ENCODE measurements at places on chromosomes 2 and 18.

GRCh38 chr2:219327719-219328118 lies 4.8 kb downstream of the RESP18 start:
- no peak for DNase-seq

GRCh38 chr2:20619624-20620024 lies 31.3 kb downstream of the HS1BP3 start:
- no peak for DNase-seq

- DNase-seq: no peak
Observed at GRCh38 chr2:180991361-180991760, 11.0 kb downstream of the UBE2E3 start.

DNA sequence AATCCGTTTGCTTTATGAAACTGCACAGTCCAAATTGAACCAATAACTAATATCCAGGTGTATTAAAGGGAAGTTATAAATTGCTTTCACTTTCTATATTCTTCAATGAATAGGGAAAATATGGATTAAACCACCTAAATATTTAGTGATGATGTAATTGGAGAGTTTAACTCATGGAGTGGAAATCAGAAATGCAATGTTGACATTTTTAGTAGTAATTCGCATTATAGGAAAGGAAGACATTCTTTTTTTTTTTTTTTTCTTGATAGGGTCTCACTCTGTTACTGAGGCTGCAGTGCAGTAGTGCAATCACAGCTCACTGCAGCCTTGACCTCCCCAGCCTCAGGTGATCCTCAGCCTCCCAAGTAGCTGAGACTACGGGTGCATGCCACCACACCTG lies 321.9 kb downstream of the RNF144A start:
- DNase-seq: no peak

DNA sequence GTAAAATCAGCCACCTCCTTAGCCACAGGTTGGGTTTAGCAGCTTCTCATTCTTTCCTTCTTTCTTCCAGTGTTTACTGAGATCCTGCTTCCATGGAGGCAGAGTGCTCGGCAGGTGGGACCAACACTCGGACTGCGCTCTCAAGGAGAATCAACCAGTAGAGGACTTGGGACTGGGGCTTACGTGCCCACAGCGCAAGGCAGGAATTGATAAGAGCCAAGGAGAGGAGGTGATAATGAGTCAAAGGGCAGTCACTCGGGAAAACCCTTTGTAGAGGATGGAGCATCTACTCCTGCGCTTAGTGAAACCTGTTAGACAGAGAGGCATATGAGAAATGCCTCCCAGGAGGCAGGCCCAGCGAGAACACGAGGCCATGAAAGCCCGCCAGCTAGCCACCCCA lies 2.9 kb upstream of the MRO start:
- DNase-seq: no peak

DNA sequence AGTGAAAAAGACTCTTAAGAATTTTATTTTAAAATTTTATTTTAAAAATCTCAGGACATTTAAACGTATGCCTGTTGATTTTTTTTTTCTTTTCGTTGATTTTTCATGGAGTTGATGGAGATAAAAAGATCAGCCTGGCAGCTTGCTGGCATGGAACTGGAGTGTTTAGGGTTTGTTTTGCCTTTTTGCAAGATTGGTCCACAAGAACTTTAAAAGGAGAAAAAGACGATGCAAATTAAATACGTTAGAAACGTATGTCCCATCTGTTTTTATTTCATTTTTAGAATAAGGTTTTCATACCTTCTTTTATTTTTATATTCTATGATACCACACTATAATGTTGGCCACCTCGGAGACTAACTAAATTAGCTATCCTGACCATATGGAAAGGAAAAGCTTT lies 254.9 kb downstream of the ARHGAP15 start:
- no peak for DNase-seq

DNA sequence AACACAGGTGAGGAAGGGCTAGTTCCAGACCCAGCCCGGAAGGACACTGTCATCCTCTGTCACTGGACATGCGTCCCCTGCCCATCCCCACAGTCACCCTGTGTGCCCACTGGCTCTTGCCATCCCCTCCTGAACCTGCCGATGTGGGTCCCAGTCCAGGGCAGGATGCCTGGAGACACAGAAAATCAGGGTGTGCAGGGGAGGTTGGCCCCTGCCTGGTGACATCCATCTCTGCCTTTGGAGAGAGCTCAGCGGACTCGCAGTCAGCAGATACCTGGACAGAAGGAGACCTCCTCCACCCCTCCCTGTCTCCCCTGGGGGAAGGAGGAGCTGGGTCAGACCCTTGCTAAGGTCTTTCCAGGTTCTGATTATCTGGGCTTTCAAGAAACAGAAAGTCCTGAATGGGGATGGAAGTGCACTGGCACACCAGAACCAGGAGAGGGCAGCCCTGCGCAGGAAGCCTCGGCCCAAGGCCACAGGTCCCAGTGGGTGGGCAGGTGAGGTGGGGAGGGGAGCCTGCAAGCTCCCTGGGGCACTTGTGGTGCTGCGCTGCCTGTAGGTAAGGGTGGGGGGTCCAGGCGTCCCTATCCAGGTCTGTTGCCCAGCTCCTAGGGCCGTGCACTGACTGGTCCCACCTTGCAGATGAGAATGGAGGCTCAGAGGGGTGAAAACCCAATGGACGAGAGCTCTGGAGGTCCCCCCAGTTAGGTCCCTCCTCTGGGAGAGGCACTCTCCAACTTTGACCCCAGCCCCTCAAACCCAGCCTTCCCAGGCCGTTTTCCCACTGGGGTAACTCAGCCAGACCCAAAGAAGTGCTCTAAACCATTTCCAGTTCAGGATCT lies 9.7 kb upstream of the OTOS start:
- DNase-seq: no peak

DNA sequence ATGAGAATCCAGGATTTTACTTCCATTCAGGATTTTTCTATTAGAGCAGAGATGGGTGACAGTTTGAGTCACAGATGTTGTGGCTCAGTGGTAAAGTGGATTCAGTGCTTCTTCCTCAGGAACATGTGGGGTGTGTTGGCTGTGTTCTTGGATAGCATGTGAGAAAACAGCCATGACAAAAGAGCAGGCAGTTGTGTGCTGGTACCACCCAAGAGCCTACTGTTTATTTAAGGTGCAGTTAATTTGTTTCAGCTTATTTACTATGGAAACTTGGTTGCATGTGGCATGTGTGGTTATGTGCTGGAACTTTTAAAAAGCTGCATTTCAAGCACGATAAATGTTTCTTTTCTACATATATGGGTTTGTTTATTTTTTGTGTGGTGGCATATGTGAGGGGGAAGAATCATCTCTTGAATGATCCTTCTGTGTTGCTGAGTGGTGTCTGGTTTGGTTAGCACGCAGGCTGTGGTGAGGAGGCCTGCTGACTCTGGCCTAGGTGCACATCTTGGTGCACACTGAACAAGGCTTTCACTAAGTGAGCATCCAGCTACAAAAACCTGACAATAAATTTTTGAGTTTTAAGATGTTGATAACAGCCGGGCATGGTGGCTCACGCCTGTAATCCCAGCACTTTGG lies 67.3 kb downstream of the SPTBN1 start:
- DNase-seq: no peak

DNA sequence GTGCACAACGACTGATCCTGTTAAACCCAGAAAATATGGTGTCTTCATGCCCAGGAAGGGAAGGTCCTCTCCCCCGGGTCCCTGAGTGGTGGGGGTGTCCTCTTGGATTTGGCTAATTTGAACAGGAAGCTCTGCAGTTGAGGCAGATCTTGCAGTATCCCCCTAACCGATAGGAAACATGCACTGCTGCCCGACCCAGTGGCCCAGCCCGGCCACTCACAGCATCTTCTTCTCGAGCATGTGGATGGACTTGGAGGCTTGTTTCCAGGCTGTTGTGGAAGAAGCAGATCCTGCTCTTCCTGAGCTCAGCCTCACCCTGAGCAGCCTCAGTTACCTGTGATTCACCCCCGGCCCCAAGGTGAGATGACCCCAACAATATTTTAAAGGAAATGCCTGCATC lies 46.4 kb upstream of the ASB1 start:
- no peak for DNase-seq

DNA sequence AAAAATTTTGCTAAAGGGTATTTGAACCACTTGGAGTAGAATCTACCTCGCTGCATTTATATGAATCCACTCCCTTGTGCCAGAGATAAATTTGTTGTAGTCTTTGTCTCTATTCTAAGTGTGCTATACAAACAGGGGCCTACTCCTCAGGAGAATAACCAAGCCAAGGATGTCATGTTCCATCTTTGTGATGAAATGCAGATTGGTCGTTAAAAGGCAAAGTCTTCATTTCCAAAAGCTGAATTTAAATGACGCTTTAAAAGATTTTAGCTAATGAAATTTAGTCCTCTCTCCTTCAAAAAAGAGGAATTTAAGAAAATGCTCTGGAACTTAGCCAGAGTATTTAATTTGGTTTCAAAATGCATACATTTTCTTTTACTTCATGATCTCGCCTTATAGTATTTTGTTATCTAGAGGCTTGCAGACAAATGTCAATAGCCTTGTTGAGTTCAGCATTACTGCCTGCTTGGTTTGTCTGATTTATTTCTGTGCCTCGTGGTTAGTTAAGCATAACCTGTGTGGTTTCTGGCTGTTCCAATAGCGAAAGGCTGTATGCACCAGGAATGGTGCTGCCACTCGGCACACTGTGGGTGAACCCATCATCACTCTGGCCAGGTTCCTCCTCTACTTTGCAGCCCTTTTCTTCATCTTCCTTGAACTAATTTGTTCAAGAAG lies 417.6 kb downstream of the ZNF521 start:
- no peak for DNase-seq

All from skeletal muscle cell (primary cell).